ENCODE measurements at places on chromosomes 2 and 18.

GRCh38 chr2:70956141-70956540 lies 20.4 kb downstream of the ATP6V1B1 start:
- DNase-seq: no peak

- DNase-seq: no peak
These were observed 667.5 kb upstream of the HS6ST1 start for GRCh38 chr2:128986026-128986715.

DNA sequence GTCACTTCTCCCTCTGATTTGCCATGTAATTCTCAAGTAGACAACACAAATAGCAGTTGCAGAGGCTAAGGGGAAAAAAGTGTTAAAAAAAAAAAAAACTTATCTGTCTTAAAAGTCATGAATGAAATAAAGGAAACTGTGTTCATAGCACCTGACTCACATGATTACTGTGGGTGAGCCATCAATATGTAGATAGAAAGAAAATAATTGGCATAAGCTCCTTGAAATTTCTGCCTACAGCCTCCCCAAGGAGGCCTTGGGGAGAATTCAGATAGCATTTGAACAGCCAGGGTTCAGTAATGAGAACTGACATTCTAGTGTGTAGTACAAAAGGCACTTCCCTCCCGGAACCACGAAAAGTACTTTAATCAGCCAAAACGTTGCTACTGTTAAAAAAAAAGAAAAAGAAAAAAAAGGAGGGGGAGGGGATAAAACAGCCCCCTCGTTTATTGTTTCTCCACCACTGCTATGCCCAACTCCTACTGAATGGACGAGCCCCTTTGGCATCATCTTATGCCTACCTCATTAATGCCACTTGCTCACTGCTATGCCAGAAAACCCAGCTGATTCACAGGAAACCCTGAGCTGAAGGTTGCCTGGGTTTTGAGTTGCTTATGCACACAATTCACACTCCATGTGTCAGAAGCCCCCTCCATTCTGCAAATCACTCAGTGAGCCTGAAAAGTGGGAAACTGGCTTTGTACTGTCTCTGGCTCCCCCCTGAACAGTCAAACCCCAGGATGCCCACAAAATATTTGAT lies 65.5 kb upstream of the KLF7 start:
- DNase-seq: no peak

- DNase-seq: no peak
These were observed 24.7 kb upstream of the ANKRD62 start for GRCh38 chr18:12068950-12069320.

- DNase-seq: no peak
These were observed 43.4 kb downstream of the DSC3 start for GRCh38 chr18:30999186-30999585.

DNA sequence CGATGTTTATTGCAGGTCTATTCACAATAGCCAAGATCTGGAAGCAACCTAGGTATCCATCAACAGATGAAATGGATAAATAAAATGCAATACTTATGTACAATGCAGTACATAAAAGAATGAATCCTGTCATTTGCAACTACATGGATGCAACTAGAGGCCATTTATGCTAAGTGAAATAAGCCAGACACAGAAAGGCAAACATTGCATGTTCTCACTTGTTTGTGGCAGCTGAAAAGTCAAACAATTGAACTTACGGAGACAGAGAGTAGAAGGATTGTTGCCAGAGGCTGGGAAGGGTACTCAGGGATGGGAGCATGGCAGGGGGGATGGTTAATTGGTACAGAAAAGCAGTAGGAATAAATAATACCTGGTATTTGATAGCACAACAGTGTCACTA lies 563.9 kb downstream of the TMX3 start:
- no peak for DNase-seq

DNA sequence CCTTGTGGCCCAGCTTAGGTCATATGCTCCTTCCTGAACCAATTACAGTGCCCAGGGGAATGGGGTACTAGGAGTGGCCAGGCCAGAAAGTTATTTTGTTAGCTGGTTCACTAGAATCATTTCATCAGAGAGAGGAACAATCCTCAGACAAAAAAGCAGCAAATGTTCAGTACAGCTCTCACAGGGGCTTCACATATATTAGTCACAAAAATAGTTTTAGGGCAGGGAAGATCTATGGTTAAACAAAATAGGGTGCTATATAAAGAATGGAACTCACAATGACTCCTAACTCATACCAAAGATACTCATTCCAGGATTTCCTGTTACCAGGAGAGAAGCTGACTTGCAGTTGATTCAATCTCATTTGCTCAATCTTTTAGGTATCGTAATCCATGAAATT lies 71.0 kb downstream of the CWC22 start:
- DNase-seq: no peak

GRCh38 chr2:61707984-61708852 lies 145.6 kb downstream of the FAM161A start:
- no peak for DNase-seq

DNA sequence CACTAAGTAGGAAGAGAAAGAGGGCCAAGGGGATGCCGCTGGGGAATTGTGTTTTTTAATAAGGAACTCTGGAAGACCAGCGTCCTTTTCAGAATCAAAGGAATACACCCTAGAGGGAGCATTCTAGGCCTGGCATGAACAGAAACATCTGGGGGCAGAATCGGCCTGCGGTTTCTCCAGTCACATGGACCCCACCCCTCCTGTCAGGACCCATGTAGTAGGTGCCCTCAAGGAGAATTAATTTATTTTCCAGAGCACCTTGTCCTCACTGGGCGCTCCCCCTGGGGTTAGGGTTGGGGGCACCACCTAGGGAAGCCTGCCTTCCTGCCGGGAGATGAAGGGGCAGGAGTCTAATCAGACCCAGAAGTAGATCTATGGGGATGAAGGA lies 44.2 kb downstream of the TMEM37 start:
- no peak for DNase-seq

DNA sequence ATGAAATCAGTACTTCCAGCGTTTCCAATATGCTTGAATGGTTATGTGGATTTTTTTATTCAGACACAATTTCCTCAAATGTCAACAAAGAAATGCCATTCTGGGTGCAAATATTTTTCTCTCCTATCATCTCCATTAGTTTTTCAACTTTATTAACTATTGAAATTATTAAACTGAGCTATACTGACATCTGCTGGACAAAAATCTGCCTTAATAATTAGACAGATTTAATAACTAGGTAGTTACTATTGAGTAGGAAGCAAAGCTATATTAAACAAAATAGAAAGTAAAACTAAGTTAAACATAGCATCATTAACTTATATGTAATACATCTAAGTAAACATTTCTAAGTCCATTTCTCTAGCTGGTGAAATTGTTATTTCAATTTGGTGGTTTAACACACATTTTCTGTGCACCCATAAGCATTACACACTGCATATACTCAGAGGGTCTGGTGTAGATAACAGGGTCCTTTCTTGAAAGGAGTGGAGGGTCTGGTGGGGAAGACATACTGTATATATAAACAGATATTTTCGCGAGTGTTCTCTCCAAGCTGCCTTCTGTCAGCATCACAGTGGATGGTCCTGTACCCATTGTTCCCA lies 77.0 kb downstream of the LANCL1 start:
- no peak for DNase-seq

- no peak for DNase-seq
These were observed 965.2 kb upstream of the FANCL start for GRCh38 chr2:59206361-59206760.
